MM.1S (cell line): ENCODE measurements at places on chromosomes 2 and 18.

GRCh38 chr18:31736630-31737029 is 24.1 kb downstream of the SLC25A52 start:
- DNase-seq = peak; percentile 42

DNA sequence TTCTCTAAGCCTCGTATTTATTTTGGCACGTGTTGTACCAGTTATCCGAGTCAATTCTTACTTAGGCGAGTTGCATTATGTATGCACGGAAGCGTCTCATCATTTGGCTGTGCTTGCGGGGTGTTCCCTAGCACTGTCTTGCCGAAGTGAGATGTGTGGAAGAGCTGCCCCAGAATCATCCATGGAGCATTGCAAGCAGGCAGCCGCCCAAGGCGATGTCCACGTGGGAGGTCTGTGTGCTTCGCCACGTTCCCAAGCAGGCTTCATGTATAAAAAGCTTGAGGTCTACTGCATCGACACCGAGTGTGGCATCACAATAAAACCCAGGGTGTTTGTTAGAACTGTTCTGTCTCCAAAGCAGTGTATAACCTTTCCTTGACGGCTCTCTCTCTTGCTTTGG is 849.9 kb downstream of the DCDC2C start:
- DNase-seq = no peak

DNA sequence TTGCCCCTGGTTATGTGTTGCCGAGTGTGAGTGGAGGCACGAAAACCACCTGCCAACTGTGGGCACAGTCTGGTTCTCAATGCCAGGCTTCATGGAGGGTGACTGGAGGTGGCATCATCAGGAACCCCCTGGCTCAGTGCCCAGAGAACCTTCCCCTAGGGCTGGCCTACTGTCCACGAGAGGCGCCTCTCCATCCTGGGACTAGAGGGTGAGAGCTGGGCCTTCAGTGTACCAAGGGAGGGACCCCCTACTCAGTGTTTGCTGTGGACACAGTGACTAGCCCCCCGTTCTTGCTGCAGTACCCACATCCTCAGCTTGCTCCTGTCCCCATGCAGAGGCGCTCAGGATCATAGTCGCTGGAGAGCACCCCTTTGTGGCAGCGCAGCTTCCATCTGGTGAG is 202.6 kb downstream of the HDAC4 start:
- no peak for DNase-seq

DNA sequence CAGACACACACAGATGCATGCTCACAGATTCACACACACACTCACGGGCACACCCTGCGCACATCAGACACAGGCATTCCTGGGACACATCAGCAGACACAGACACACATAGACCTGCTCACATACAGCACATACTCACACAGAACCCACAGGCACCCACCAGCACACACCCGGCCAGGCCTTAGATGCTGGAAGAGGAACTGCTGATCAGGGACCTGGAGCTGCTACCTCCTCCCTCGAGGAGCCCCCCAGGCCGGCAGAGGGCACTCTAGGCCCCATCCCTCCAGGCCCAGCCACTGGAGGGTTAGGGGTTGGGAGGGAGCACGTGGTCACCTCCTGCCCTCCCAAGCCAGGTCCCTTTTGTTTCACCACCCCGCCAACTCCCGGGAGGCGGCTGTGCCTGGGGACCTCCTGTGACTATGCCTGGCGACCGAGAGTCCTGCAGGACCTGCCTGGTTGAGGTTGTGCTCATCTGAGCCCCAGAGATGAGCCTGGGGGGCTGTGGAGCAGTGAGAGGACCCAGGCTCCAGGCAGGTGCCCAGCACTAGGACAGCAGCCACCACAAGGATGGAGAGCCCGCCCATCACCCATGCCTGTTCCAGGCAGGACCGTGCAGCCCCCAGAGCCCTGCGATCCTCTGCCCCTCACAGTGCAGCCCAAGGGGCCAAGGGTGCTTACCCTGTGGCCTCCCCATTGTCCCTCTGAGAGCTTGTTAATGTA is 21.0 kb upstream of the PTMA start:
- peak; percentile 40 for DNase-seq

- no peak for DNase-seq
These were observed 616.6 kb upstream of the FSHR start for GRCh38 chr2:49770919-49771318.

DNA sequence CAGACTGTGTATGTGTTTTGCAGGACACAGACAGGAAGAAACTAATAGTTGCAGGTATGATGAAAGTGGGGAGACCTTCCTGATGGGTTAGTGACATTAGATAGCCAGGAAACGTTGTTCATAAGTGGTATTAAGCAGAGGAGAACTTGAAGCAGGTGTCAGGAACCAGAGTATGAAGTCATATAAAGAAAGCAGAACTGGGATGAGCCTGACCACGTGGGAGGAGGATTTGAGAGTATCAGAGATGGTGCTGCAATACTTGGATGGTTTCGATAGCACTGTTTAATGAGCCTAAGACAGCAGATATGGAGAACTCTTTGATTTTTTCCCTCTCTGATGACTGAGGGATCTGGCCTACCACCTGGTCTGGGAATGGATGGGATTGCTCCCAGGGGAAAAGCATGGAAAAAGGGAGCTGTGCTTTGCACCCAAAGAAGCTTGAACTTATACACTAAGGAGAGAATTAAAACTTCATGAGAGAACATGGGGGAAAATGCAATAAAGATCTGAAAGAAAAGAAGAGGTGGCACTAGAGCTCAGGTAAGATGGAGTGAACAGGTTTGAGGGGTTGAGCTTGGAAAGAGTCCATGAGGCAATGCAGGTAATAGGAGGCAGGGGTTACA is 226.0 kb upstream of the LRRTM1 start:
- DNase-seq = peak; percentile 69

DNA sequence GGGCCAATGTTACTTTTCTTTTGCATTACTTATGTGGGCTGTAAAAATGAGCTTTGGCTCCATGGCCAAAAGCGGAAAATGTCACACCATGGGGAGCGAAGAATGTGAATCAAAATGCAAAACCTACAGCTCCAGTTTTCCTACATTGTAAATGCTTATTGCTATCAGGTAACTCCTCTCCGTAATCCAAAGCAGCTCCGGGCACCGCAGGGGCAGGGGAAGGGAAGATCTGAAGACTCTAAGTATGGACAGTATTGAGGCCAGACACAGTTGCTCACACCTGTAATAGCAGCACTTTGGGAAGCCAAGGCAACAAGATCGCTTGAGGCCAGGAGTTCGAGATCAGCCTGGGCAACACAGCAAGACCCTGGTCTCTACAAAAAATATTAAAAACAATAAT is 7.1 kb upstream of the AGFG1 start:
- DNase-seq = no peak

- no peak for DNase-seq
These were observed 59.1 kb downstream of the MRPL33 start for GRCh38 chr2:27830656-27831055.

GRCh38 chr2:97704989-97705388 is 8.4 kb upstream of the ZAP70 start:
- DNase-seq = no peak

DNA sequence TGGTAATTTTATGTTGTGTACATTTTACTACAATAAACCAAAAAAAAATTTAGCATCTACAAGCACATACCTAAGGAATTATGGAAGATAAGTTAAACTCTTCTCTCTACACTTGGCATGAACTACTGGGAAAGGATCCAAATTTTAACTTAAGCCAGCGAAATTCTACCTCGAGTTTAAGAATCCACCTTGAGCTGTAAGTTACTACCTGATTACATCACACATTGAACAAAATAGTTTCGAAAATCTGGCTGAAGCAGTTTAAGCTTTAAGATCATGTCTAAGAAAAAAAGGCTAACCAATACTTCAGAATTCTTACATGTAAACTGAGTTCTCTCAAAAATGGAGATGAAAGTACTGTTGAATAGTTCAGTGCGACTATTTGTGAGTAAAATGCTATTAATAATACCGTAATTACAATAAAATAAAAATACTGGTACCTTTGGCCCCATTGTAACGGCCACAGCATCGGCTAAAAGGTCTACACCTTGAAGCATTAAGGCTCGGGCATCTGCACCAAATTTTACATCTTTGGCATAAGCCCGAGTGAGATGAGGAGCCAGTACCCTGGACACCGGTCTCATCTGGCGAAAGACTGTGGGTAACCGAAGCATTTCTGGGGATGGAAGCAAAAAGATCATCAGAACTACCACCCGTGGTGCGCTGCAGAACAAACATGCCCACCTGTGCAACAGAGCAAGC is 1.3 kb downstream of the HSPD1 start:
- no peak for DNase-seq

DNA sequence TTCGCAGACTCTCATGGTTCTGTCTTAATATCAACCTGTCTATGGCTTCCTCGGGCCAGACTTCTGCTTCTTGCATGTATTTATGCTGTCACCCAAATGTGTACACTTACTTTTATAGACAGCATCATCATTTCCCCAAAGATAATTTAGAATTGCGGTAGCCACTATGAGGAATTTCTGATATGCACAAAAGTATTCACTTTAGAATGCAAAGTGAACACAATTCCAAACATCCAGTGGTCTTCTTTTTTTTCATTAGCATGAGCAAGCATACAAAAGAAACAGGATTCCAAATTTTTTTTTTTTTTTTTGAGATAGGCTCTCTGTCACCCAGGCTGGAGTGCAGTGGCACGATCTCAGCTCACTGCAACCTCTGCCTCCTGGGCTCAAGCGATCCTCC is 21.0 kb upstream of the MCFD2 start:
- no peak for DNase-seq

DNA sequence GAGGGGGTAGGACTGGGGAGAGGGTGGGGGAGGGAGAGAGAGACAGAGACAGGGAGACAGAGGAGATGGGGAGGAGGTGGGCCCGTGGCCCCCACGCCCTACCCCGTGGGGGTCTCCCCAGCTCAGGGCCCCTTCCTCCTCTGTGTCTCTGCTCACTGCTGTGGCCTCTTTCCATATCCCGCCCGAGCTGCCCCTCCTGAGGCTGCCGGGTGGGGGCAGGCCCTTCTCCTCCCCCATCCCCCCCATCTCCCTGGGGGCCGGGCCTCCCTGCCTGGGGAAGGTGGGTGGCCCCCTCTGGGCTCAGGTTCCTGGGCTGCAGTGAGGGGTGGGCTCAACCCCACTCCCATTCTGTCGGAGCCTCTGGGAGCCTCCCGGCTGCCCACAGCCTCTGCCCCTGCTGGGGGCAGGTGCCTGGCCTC is 332 bp upstream of the PDCD1 start:
- DNase-seq = no peak

- no peak for DNase-seq
These were observed 56.3 kb downstream of the ZNF521 start for GRCh38 chr18:25295624-25296138.

- peak; percentile 10 for DNase-seq
These were observed 2.9 kb upstream of the BCL2L11 start for GRCh38 chr2:111117598-111118480.

- DNase-seq = no peak
These were observed 1.9 kb downstream of the DUSP2 start for GRCh38 chr2:96143231-96143847.

DNA sequence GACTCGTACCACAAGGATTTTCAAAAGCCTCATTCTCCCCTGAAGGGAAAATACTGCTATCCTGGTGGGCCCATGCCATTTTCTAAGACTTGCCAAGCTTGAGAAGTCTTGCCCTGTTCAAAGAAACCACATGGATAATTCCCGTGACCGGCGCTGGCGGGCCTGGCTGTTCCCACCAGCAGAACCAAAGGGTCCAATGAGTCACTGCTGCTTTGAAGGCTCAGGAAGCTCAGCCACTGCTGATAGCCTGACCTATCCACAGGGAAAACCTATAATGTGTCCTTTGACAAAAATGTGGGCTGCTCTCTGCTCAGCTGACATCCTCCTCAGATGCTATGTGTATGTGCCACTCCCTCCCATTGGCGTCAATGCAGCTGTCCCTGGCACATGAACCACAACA is 137.9 kb upstream of the RAB12 start:
- DNase-seq = no peak

GRCh38 chr2:226139759-226140158 is 659.9 kb downstream of the IRS1 start:
- no peak for DNase-seq

DNA sequence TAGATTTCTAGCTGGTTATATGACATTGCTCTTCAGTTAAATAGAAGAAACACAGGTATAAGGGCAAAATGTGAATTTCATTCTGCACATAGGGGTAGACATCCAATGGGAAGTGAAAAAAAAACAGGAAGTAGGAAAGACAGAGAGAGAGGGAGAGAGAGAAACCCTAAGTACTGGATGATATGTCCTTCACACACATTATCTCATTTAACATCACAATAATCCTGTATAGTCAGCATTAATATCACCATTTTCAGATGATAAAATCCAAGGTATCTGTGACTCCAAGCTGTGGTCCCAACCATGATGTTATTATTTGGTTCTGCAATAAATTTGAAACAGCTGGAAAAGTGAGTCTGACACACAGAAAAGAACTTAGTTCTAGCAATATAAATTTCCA is 759.9 kb downstream of the SATB2 start:
- no peak for DNase-seq

DNA sequence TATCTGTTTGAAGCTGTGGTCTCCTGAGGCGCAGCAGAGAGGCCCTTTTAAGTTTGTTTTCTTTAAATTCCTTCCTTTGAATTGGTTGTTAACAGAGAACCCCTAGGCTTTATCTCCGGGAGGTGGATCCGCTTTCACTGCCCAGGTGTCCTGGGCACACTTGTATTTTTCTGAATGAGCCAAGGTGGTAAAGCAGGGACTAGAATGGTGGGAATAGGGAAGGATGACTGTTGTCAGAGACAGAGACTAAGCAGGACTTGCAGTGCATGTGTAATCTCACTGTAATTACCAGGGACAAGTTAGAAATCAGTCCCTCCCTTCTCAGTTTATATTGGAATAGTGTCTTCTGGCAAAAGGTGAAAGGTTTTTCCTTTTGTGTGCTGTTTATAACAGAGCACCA is 72.8 kb downstream of the PHLPP1 start:
- DNase-seq = no peak

DNA sequence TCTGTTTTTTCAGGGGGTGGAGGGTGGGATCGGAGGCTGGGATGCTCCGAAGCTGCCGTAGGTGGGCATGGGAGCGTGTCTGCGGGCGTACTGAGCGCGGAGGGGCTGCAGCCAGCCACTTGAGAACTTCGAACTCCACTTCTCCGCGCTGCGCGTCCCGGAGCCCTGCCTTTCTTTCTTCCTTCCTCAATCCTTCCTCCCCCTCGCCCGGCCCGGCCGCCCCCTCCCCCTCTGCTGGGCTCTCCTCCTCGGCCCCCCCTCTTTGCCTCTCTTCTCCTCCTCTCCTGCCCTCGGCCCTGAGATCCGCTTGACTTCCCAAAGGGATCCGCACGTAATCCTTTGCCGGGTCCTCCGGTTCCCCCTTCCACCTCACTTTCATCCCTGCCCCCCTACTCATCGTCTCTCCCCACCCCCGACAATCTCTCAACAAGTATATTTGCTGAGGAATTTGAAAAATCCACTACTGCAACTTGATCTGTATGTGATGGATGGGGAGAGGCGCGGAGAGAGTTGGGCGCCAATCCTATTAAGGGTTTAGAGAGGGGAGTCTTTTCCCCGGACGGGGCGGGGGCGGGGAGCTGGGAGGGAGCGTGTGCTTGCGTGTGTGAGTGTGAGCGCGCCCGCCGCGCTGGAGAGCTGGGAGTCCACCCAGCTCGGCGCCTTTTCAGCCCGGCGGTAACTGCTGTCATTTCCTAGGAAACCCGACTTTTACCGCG is 1.1 kb downstream of the GLI2 start:
- no peak for DNase-seq

- no peak for DNase-seq
These were observed 128.9 kb downstream of the WDSUB1 start for GRCh38 chr2:159157361-159158209.
